ENCODE measurements at places on chromosomes 7 and 10.
A peak's percentile ranks its signal among the peaks of the same experiment; 100 is the strongest.

GRCh38 chr10:32882076-32882475 is 76.0 kb downstream of the ITGB1 start:
- DNase-seq: no peak

GRCh38 chr10:27145937-27146336 is 8.2 kb downstream of the YME1L1 start:
- no peak for DNase-seq

GRCh38 chr7:77843194-77843593 is 44.6 kb downstream of the PHTF2 start:
- no peak for DNase-seq

DNA sequence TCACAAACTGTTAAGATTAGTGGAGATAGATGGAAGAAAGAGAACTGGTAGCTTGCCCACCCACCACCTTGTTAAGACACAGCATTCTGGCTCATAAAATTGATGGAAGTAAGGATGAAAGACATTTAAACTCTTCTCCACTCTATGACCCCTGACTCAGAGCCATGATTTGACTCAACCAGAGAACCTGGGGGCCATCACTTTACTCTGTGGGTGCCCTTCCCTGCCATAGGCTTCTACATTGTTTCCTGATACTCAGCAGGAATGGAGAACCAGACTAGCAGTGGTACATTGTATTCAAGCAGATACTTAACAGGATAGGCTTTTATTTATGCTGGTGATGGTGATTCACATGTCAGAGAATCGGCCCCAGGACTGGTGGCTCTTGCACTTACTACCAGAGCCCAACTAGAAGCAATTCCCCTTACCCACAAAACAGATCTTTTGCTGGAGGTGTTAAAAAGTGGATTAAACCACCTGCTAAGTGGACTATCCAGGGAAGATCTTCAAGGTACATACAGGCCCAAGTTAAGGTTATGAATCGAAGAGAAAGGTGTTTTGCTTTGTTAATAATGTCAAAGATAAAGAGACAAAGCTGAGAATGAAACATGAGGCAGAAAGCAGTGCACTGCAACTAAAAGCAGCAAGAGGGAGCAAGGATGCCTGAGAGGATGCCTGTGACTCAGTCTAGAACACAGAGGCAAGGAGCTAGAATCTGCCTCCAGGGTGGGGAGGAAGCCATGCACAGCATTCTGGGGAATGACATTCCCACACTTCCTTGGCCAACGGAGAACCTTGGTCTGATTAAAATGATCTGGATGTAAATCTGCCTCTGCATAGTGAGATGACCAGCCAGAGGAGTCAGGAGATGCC is 36.0 kb upstream of the GLI3 start:
- no peak for DNase-seq

DNA sequence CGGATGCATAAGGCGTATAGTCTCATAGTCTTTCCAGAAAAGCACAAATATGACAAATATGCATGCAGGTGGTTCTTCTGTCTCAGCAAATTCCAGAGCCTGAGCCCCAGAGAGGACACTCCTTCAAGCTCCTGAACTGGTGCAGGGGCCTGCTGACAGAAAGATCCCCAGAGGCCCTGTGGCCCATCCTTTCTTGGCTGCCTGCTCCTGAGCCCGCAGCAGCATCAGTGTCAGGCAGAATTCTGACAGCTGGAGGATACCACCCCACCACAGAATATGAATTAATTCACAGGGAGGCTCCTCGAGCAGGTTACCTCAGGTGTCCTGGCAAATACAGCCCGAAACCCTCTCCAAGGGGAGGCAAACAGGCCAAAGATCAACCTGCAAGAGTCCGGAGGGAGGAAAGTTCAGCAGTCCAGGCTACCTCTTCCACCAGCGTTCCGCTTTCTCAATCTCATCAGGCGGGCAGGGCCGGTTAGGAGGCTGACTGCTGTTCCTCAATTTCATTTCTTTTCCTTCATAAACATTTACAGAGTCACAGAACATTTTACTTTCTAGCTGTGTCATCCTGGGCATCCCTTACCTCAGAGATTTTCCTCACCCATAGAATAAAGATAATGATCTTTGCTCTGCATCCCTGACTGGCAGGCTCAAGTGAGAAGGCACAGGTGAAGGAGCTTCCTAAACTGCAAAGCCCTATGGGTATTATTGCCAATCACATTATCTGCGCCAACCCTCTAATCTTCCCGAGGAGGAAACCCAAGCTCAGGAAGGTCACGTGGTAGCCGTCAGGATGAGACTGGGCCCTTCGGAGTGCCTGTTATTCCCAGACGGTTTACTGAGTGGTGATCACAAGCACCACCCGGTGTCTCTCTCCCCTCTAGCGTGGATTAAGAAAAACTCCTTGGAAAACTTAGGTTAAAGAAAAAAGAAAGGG is 1.4 kb downstream of the DNAJB12 start:
- DNase-seq: no peak

- peak; percentile 16 for DNase-seq
These were observed at the start of gene JAZF1 for GRCh38 chr7:28180364-28181147. Gene JAZF1 (minus strand): TSS chr7:28180795.

DNA sequence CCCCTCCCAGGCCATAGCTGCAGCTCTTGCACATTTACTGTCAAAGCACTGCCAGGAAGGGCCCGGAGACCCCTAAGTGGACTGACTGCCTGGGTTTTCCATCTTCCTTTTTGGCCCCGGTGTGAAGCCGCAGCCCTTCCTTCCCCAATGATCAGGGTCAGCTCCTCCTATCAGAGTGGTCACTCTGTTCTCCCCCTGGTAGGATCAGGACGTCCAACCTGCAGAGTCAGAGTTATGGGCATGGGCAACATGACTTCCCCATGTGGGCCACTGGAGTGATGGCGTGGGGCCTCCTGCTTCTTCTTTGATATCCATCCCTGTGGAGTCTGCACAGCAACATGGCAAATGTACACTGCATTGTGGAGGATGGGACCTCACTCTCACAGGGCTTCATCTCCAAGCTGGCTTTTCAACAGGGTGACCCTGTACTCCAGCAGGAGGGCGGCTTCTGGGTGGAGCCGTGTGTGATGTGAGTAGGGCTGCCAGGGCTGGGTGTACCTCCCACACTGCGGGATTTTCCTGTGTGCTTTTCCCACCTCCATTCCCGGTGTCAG is 6.4 kb upstream of the RAMP3 start:
- DNase-seq: no peak

All from activated CD4-positive, CD25-positive, alpha-beta regulatory T cell (primary cell).